ENCODE measurements at places on chromosomes 12 and 14.

DNA sequence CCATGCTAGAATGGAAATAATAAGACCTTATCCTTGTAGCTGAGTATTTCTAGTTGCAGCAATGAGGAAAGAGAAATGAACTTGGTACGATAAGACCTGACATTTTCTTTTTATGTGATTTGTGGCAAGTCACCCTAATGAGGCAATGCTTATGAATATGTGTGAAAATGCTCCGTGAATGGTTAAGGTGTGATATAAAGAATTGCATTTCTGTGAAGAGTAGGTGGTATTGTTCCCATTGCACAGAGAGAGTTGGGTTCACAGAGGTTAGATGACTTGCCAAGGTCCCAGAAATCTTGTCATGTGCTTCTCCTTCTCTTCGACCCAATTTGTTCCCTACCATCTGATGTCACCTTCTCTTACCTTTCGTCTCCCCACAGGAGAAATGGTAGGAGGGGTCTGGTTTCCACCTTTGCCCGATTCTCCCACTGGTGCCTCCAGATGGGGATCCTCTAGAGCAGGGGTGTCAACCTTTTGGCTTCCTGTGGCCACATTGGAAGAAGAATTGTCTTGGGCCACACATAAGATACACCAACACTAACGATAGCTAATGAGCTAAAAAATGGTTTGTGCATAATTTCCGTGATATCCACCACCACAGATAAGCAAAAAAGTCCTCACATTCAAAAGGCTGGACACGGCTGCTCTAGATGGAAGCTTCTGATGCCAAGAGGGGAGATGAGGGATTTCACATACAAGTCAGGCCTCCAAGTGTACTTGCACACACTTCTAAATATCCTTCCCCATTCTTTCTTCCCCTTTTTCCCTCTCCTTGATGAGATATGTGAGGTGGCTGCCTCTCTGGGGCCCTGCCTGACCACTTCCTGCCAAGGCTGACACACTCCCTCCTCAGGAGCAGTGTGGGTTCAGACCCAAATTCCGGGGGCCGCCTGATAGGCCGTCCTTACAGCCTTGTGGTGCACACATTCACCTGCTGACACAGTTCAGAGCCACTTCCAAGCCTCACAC, 96.1 kb downstream of the PLXNC1 start:
- no peak for DNase-seq

DNA sequence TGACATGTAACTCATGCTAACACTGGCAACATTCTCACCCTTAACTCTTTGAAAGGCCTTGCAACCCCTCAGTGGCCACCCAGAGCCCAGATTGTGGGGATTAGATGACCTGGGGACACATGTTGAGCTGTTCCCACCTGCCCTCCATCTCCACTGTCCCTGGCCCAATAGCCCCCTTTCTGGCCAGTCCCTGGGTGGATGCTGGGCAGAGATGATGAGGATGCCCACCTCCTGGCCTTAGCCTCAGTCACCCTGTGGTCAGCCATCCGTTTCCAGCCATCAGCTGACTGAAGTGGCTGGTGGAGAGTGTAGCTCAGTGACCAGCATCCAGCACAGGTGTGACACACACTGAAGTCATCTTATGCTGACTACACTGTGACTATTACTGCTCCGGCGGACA, 4.7 kb downstream of the ANHX start:
- no peak for DNase-seq

DNA sequence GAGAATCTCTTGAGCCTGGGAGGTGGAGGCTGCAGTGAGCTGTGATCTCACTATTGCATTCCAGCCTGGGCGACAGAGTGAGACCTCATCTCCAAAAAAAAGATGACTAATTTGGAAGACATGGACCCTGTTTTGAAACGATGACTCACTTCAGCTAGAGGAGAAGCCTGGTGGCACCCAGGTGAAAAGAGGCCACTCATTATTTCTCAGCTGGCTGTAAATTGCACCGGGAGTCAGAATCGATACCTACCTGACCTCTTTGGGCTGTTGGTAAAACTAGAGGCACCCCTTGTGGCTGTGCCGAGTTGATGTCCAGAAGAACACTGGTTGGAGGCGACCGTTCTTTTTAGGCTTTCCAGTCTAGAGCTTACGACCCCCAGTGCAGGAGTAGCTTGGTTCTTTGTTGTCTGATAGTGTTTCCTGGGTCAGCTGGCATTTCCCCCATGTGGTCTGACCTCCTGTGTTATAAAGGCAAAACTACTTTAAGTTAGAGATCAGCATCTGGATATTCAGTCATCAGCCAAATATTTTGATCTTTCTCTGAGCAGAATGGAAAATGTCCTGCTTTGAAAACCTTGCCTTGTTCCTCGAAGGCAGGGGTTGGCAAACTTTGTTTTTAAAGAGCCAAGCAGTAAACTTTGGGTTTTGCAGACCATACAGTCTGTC, 93.2 kb downstream of the CHST11 start:
- no peak for DNase-seq

DNA sequence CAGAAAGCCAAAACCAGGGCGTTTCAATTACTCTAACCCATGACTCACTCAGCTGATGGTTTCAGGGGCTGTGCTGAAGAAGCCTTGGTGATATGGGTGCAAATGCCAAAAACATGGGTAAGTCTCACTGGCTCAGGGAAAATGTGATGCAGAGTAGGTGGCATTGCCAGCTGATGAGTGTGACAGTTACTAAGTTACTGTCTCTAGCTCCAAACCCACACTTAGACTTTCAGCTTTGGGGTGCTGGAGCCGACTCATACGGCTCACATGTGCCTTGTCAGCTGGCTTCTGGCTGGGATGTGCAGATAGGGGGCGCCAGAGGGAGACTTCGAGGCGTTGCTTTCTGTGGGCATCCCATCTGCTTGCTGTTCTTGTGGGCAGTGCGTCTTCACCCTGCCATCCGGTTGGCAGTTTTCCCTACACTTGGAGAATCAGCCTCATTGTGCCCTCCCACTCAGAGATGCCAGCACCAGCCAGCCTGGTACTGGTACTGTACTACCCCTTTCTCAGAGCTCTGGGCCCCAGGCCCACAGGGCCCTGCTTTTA, 11.1 kb upstream of the KRT7 start:
- DNase-seq, result peak; percentile 33

GRCh38 chr14:79584679-79585078, 626.6 kb downstream of the DIO2 start:
- DNase-seq, result no peak

- no peak for DNase-seq
These were observed 48.8 kb upstream of the PAPLN start for GRCh38 chr14:73188501-73188911.

DNA sequence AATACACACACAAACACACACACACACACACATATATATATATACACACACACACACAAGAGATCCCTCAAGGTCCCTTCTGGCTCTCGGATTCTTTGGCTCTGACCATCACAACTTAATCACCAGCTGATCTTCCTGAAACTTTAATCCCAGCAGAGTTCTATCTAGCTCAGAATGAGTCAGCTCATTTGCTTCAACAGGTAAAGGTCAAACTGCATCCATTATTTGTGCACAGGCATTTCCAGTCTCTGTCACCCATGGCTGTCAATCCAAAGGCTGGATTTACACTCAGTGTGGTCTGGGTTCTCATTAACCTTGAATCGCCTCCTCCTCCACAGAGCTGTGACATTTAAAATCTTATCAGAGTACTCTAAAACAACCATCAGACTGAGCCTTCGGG, 113.3 kb upstream of the TMPO start:
- DNase-seq, result no peak

GRCh38 chr14:76782885-76783566, 21.8 kb downstream of the VASH1 start:
- no peak for DNase-seq

DNA sequence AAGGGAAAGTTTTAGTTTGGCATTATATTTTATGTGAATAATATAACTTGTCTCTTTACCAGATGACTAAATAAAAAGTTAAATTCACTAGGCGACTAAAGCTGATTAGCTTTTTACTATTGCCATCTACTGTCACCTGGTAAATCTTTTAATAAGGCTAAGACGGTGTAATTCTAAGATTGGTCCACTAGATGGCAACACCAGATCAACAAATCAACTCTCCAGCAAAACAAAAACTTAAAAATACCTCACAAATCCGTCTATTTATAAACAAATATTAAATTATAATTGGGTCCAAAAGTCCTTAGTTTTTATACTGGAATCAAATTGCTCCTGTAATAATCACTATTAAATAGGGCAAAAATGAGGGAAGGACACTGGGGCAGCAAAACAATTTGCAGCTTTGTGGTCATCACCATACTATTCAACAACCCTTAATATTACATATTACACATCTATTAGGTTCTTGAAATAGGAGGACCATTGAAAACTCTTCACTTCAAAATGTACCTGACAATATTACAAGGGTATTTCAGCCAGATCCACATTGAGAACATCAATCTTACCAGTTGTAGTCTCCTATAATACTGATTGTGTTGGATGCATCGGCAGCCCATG, 47.9 kb downstream of the GALC start:
- DNase-seq, result no peak

GRCh38 chr12:120468325-120468820, 1.2 kb downstream of the SRSF9 start:
- DNase-seq, result no peak
